ENCODE measurements at places on chromosomes 7 and 10.

DNA sequence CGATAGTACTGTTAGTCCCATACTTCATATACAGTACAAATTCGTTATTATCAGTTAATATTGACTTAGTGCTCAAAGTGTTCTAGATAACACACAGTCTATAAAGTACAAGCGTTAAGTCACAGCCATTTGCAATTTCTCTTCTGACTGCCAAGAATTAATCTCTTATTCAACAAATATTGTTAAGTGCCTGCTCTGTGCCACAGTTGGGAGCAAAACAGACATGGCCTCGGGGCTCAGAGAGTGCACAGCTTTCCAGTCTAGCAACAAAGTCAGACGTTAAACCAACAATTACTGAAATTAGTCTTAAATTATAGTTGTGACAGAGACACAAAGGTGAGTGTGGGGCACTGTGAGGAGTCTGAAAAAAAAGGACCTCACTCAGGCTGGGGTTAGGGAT is 113.0 kb upstream of the DPP6 start:
- DNase-seq: no peak

DNA sequence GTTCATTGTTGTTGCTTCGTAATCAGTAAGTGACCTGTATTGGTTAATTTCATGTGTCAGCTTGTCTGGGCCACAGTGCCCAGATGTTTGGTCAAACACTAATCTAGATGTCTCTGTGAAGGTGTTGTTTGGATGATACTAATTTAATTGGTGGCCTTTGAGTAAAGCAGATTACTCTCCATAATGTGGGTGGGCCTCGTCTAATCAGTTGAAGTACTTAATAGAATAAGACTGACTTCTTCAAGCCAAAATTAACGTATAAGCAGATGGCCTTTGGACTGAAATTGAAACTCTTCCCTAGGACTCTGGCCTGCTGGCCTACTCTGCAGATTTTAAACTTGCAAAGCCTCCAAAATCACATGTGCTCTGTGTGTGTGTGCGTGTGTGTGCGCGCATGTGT is 245.7 kb downstream of the GFRA1 start:
- DNase-seq: no peak

- DNase-seq: no peak
Measured at GRCh38 chr7:35648367-35648766, 46.6 kb downstream of the HERPUD2 start.

DNA sequence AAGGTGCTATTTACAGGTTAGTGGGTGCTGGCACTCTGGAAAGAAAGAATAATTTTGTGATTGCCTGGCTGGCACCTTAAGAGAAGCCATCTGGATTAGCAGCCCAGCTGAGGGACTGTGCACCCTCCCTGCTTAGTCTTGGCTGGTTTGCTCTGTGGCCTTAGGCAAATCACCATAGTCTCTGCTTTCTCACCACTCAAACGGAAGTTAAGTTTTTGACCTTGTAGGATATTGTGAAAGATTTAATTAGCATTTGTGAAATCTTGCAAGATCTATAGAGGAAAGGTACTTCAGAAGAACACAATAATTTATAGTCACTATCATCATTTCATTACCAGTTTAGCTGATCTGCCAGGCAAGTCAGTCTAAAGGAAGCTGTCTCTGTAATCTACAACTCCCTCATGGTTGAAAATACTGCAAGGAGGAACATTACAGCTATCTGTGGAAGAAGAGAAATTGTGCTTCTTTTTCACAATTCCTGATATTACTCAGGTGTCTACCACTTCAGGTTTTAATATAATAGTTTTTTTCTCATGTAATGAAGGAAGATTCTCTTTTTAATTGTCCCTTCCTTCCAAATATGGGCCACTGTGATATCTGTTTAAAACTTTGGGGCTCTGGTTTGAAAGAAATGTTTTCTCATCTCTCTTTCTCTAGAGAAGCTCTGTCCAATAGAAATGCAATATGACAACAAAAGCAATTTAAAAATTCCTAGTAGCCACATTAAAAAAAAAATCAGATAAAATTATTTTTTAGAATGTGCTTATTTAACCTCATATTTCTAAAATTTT is 219.6 kb downstream of the PTEN start:
- no peak for DNase-seq

GRCh38 chr7:150325901-150326300 is 2.6 kb upstream of the ACTR3C start:
- no peak for DNase-seq
